Activated CD8-positive, alpha-beta memory T cell treated with anti-CD3 and anti-CD28 coated beads for 1 hour (primary cell): ENCODE measurements at places on chromosomes 2 and 18.

- no peak for DNase-seq
These were observed 3.7 kb downstream of the RAMP1 start for GRCh38 chr2:237863102-237863511.

DNA sequence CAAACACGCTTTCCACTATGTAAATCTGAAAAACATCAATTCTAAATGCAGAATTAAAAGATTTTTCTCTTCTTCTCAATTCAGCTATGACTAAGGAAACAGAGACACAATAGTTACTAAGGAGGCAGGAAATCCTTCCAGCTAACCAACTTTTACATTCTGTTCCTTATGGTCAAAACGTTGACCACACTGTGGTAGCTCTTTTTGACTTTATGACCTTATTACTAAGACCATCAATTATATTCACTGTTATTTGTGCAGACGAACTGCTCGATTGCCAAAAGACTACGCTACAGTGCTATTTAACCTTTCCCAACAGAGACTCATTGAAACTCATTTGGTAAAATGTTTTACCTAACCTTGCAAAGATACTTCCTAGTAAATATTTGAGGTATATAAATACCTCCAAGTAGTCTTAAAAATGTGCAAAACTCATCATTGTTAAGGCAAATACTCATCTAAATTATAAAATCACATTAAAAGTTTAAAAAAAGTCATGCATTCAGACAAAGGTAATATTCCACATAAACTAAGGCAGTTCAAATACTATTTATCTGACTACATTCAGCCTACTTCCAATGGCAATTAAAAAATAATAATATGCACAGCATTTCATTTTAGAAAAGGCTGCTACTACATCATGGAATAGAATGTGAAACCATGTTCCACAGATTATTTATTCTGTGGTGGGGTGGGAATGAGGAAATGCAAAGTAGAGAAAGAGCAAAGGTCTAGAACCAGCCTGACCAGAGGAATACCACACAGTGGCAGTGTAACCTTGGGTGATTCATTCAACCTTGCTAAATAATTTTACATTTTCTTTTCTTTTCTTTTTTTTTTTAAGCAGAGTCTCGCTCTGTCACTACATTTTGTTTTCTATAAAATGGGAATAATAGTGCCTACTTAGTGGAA is 139.9 kb downstream of the THADA start:
- no peak for DNase-seq

DNA sequence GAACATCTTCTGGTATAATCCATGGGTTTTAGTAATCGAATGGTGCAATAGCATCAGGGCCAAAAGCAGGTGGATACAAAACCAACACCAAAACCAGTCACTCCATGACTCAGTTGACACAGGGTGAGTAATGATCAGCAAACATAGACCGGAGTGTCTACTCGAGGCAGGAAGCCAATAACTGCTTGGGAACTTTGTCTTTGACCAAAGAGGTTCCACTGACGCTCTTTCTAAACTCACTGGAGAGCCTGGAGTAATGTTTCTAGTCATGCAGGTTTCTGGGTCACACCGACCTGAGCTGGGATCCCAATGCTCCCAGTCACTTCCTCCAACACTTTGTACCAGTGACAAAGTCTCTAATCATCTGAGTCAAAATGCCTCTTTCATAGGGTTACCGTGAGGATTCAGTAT is 30.9 kb downstream of the MREG start:
- DNase-seq = no peak

DNA sequence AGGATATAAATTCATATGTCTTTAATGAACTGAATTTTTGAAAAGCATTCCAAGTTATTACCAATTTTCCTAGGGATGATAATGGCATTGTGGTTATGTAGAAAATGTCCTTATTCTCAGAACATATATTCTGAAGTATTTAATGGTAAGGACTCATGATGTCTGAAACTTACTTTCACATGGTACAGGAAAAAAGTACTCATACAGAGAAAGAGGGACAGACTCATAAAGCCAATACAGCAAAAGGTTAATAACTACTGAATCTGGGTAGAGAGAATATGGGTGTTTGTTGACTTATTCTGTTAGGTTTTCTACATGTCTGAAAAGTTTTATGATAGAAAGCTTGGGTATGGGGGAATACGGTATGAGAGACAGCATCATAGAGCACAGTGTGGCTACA is 84.3 kb upstream of the SERTAD2 start:
- no peak for DNase-seq

DNA sequence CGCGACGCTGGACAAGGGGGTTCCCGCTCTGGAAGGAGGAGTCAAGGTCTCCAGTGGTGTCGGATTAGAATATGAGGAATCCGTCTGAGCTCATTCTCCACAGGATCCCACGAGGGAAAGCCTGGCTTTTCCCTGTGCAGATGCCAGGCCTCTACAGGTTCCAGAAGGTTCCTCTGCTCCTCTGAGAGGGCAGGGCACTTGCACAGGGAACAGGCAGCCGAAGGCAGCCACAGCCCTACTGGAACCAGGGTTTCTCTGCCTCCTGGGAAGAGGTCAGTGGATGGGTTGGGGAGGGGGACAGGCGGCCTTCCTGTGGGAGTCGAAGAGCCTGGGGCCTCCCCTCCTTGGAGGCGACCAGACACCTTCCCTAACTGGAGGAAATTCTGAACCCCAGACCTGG is 1.7 kb upstream of the AQP12A start:
- no peak for DNase-seq

DNA sequence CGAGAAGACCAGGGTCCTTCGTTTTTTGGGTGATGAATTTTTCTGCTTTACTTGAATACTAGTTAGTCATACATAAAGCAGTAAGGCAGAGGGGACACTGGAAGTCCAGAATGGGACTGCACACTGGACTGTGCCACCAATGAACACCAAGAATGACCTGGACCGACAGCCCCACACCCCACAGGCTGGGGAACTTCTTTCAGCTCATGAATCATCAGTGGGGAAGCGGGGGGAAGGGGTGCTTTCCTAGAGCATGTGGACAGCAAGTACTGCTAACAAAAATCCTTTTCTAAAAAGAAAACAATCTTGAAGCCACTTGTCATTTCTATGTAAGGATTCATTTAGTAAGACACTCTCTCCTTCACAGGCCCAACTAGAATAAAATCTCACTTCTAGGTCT is 86.0 kb downstream of the DTNB start:
- no peak for DNase-seq

DNA sequence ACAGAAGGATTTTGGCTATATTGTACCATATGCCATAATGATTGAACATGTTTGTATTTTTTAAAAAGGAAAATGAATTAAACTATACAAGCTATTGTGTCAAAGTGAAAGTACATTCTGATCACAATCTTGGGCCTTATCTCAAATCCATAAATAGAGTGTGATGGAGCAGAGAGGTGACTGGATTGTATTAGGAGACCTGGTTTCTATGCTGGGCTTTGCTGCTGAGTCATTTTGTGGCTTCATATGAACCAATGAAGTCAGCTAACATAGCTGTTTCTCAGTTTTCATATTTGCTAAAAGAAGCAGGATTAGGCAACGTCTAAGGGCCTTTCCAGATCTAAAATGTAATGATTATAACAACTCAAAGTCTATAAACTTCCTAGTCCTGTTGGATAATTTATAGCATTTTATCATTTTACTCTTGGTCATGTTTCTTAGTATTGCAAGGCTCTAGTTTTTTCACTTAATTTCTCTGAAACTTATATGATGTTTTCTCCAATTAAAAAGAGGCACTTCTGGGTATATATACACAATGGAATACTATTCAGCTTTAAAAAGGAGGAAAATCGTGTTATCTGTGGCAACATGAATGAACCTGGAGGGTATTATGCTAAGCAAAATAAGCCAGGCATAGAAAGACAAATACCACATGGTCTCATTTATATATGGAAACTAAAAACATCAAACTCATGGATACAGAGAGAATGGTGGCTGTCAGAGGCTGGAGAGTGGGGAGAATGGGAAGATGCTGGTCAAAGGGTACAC is 112.3 kb downstream of the MEP1B start:
- no peak for DNase-seq

DNA sequence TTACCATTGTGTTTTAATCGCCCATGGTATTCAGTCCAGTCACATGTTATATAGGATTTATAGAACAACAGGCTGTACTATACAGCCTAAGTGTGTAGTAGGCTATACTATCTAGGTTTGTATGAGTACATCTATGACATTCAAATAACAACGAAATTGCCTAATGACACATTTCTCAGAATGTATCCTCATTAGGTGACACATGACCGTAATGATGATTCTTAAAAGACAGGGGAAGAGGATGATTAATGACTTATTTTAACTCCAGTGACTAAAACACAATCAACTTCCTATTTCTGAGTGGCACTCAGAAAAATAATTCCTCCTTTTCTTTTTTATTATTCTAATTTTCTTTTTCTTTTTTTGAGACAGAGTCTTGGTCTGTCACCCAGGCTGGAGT is 63.0 kb upstream of the ACSL3 start:
- no peak for DNase-seq

- no peak for DNase-seq
These were observed 61.5 kb downstream of the TNS1 start for GRCh38 chr2:217941339-217941738.
